Colonic mucosa (tissue), 4 donors: ENCODE measurements at places on chromosomes 5 and 9. TPM values are rescaled to one million over a fixed set of nuclear protein-coding genes. Genes with fewer than 3 reads are reported as not detected.
A peak's percentile ranks its signal among the peaks of the same experiment; 100 is the strongest.

Gene ELAVL2
- 0.24 TPM for total RNA-seq

Gene AQP7
- 7.4 TPM for total RNA-seq

Gene TMC1
- total RNA-seq, result 0.42 TPM

Gene CTSL
- total RNA-seq, result 69.9 TPM

Gene NRG2
- 0.10 TPM for total RNA-seq

Gene OGN
- 13.9 TPM for total RNA-seq

GRCh38 chr5:169423580-169424278, 122.8 kb upstream of the SLIT3 start:
- DNase-seq, result no peak
- H3K27me3 ChIP-seq, result no peaks in the 10 kb centered on the region
- no peak overlapping the region for H3K4me3 ChIP-seq

GRCh38 chr5:7208938-7209337, 187.0 kb upstream of the ADCY2 start:
- H3K27ac ChIP-seq, result peak overlapping the region; percentile 26
- no peak overlapping the region for H3K4me3 ChIP-seq
- H3K4me1 ChIP-seq, result peaks cover 4% of the 10 kb centered on the region
- no peaks in the 10 kb centered on the region for H3K36me3 ChIP-seq

GRCh38 chr5:125470280-125470902, 724.0 kb upstream of the ZNF608 start:
- no peak overlapping the region for H3K4me3 ChIP-seq
- H3K27ac ChIP-seq, result no peak overlapping the region
- DNase-seq, result no peak
